Hematopoietic multipotent progenitor cell treated with erythropoietin and hydrocortisone succinate and interleukin-3 and kit ligand, for 15 days (in vitro differentiated cells): ENCODE measurements at places on chromosomes 5 and 9.
A peak's percentile ranks its signal among the peaks of the same experiment; 100 is the strongest.

DNA sequence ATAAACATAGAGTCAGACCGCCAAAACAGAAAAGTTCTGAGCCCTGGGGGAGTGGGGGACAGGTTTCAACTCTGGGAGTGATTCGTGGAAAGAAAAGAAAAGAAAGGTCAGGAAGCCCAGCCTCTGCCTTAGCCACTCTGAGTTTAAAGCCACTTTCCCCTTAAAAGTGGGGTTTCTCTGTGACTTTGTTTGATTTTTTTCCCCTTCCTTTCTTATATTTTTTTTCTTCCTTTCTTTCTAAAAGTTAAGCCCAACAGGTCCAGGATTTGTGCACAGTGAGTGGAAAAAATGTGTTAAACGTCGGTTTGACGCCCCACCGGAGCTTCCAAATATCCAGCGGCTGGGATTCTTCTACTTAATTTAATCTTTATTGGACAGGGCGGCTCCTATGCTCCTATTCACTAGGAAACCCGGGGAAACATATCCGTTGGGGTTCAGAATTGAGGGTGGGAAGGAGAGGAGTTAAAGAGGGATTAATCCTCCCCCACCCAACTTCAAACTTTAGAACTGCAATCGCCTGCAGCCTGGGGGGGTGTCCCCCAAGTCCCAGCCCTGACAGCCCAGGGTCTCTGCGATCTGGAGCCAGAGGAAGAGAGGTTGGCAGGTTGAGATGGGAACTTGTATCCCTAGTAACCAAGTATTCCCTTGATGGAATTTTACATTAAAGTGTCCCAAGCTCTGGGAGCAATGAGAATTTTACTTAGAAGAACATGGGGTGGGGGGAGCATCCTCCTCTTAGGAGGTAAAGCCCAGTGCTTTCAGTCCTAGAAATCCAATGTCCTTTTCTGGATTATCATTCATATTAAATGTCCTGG lies 6.3 kb downstream of the NR2F1-AS1 start:
- DNase-seq = no peak

GRCh38 chr5:127519527-127519926 lies 2.1 kb downstream of the PRRC1 start:
- DNase-seq = no peak

- DNase-seq = no peak
Measured at GRCh38 chr5:1155191-1156032, 43.5 kb upstream of the SLC12A7 start.

- DNase-seq = no peak
Measured at GRCh38 chr5:153865016-153865415, 173.7 kb downstream of the FAM114A2 start.

DNA sequence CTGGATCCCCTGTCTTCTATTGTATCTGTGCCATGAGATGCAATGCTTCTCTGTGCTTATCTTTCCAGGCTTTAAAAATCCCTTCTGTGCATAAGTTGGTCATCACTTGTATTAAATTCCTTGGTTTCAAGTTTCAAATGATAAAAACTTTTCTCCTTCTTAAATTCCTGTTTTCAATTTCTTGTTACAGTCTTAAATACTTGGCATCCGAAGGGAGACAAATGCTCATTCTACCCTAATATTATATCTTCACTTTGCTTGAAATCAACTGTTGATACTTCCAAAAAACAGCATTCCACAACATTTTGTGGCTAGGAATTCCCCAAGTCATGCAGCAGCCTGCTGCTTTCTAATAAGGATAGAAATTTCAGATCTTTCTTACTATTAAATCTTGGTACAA lies 413.2 kb upstream of the ACTBL2 start:
- DNase-seq = no peak

GRCh38 chr9:130432362-130432761 lies 12.4 kb upstream of the ASS1 start:
- no peak for DNase-seq

- DNase-seq = peak; percentile 42
Measured at GRCh38 chr9:104748359-104749031, 1.0 kb downstream of the NIPSNAP3A start.

- no peak for DNase-seq
Measured at GRCh38 chr9:134252084-134252830, 74.0 kb upstream of the RXRA start.

GRCh38 chr5:74233091-74233490 lies 407.4 kb downstream of the ENC1 start:
- DNase-seq = no peak

DNA sequence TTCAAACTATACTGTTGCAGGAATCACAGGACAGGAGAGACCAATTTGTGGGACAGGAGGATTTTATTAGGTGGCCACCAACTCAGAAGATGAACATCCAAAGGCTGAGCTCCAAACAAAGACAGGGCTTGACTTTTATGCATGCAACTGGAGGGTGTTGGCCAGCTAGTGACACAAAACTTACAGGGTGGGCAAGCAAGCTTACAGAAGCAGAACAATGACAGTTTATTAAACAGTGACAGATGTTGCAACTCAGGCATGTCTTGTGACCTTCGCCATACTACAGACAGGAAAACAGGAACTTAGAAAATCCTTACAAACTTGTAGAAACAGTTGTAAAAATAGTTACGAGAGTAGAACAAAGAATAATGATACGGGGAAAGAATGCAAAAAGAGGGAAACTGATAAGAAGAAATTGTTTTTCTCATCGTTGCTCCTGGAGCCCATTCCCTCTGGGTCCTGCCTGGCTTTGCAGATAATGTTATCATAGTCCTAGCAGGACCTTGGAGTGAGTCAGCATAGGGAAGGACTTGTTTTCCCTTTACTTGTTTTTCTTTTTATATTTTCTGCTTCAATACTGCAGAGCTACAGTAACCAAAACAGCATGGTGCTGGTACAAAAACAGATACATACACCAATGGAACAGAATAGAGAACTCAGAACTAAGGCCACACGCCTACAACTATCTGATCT lies 2083.0 kb upstream of the ACO1 start:
- DNase-seq = peak; percentile 4

GRCh38 chr9:127942216-127943010 lies 4.8 kb upstream of the DPM2 start:
- DNase-seq = peak; percentile 85

DNA sequence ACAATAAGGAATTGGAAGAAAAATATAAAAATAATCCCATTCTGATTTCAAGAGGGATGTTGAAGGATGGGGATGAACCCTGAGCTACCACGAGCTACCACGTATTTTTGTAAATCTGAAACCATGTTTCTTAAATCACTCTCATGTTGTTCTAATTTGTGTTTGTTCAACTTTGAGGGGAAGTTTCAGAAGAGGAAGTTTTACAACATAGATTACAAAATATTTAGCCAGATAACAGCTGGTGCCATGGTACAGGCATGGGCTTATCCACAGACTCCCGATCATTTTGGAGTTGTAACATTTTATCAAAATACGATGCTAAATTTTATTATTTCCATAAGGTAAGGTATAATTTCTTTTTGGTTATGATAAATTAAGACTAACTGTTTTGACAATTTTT lies 15.2 kb downstream of the CCDC125 start:
- DNase-seq = no peak

DNA sequence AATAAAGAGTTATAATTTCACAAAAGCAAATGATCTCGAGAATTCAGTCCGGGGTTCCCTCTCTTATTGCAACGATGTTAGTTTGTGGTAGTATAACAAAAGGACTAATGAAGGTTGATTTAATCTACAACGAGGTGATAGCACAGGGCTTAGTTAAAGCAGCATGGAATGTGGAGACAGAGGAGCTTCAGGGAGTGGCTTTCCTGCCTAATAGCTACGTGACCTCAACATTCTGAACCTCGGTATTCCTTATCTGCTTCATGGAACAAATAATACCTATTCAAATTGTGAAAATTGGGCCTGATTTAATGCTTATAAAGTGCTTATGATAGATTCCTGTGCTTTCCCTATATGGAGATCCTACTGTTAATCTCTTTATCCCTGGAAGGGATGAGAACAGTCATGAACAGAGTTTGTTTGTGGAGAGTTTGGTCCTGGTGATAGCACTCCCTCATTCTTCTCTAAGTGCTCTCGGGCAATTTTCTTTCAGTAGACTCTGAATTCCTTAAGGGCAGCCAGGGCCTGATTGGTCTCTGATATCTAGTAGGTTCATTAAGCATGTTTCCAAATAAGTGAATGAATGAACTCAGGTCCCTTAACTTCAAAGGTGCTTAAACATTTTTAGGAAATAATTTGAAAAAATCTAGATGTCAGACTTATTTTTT lies 104.1 kb upstream of the TUT7 start:
- DNase-seq = no peak

GRCh38 chr5:4548341-4548740 lies 591.8 kb upstream of the ADAMTS16 start:
- no peak for DNase-seq

- DNase-seq = no peak
Measured at GRCh38 chr5:102649731-102650130, 105.4 kb upstream of the PAM start.

GRCh38 chr5:142726188-142726731 lies 40.4 kb upstream of the FGF1 start:
- no peak for DNase-seq

GRCh38 chr9:135909371-135909770 lies 2.0 kb upstream of the CAMSAP1 start:
- DNase-seq = no peak

GRCh38 chr9:108579757-108580439 lies 275.9 kb downstream of the ACTL7B start:
- no peak for DNase-seq

GRCh38 chr9:73023025-73023541 lies 70.2 kb upstream of the ALDH1A1 start:
- DNase-seq = peak; percentile 29

- no peak for DNase-seq
Measured at GRCh38 chr5:60961685-60962084, 16.7 kb downstream of the NDUFAF2 start.

DNA sequence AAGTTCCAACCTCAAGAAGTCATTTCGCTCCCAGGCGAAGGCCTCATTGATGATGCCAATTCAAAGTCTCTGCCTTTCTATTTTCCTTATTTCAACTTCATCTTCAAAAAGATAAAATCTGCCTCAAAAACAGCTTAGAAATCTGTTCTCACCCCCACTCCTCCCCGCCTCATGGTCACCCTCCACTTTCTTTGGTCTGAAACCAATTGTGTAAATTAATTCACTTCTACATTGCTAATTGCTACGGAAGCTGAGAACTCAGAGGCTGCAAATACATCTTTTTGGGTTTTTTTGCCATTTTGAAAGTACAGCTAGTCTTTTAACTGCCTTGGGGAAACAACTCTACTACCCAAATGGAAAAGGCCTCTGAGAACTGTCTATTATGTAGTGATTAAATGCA lies 350.0 kb upstream of the SLC24A2 start:
- no peak for DNase-seq

DNA sequence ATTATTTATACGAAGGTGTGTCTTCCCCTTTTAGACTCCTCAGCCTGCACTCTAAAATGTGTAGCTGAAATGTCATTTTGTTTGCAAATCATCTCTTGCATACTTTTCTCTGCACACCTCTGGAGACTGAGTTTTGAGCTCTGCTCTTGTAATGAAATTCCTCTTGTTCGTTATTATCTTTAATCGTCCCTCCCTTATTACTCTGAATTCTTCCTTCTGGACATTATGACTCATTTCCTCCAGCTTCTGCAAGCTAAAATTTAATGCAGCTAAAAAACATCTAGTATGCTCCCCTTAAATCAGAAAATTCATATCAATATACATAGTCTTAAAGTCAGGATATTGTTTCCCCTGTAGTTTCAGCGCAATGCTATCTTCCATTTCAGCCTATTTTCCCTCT lies 13.5 kb downstream of the ISL1 start:
- no peak for DNase-seq

DNA sequence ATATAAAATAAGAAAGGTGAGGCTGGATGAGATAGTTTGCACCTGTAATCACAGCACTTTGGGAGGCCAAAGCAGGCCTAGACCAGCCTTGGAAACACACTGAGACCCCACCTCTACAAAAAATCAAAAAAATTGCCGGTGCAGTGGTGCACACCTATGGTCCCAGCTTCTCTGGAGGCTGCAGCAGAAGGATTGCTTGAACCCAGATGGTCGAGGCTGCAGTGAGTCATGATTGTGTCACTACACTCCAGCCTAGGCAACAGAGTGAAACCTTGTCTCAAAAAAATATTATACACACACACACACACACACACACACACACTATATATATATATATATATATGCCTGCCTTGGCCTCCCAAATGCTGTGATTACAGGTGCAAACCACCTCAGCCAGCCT lies 1.3 kb downstream of the SLC35D2 start:
- DNase-seq = no peak

GRCh38 chr5:134504629-134505300 lies 20.7 kb upstream of the JADE2 start:
- no peak for DNase-seq

- no peak for DNase-seq
Measured at GRCh38 chr9:121887553-121888437, 205.3 kb downstream of the TTLL11 start.

- no peak for DNase-seq
Measured at GRCh38 chr9:37026113-37026930, 7.7 kb downstream of the PAX5 start.

DNA sequence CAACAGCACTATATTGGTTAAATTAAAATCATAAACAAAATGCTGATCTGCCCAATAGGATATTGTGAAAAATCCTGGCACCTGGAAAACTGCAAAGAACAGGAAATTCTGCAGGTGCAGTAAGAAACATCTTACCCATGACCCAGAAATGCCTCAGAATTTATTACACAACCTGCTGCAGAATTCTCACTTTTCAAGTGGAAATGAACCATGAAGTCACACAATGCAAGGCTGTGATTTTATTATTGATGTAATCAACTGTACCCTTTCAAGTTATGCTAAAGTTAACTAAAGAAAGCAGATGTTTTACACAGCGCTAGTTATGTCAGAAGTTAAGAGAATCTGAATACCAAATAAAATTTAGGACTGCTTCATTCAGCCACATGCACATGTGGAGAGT lies 6.0 kb downstream of the STRBP start:
- DNase-seq = no peak

DNA sequence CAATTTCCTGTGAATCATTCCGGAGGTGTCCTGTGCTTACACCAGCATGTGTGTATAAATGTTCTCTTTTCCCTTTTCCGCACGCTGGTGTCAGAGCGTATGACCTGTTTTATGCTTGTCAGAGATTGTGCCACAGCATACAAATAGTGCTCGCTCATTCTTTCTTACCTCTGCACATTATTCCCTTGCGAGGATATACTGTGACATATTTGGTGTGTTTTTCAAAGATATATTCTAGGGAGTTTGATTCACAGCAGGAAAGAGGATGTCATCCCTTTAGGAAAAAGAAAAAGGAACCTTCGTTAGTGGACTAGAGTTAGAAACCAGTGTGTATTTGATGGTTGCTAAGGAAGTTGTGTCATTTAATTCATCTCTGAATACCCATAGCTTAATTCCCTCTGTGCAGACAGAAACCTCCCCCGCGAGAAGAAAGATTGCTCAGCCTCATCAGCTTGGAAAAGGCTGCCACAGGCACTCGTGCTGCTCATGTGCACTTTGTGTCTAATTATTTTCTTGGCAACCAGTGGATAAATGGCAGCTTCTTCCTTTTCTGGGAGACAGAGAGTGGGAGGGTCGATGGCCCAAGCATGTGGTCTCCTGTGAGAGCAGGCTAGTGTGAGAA lies 14.7 kb upstream of the CCIN start:
- no peak for DNase-seq
